ENCODE measurements at places on chromosomes 3 and 15.

- DNase-seq, result no peak
These were observed 137.9 kb upstream of the PRR20G start for GRCh38 chr3:127425505-127426443.

- DNase-seq, result peak; percentile 76
These were observed 161.1 kb downstream of the TP63 start for GRCh38 chr3:189792046-189792929.

- DNase-seq, result peak; percentile 98
These were observed at the start of gene MAP3K13 for GRCh38 chr3:185362850-185363661. Gene MAP3K13, plus strand, starts transcription at chr3:185363136. Its CDS starts 65,446 bp downstream, at chr3:185428582.

DNA sequence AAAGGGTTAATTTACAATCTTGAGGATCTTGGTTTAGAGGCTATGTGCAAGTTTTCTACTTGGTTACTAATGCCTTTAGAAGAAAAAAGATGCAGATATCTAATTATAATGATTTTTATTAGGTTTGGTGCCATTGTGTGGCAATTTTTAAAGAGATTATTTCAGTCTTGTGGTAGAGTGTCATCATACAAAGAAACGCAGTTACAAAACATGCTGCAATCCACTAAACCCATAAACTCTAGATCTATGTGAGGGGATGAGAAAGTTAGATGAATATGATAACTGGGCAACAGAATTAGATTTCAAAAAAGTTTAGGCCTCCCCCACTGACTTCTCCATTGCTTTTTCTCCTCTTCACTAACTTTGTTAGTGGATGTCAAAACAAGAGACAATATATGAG lies 106.0 kb downstream of the ARPP21 start:
- no peak for DNase-seq

DNA sequence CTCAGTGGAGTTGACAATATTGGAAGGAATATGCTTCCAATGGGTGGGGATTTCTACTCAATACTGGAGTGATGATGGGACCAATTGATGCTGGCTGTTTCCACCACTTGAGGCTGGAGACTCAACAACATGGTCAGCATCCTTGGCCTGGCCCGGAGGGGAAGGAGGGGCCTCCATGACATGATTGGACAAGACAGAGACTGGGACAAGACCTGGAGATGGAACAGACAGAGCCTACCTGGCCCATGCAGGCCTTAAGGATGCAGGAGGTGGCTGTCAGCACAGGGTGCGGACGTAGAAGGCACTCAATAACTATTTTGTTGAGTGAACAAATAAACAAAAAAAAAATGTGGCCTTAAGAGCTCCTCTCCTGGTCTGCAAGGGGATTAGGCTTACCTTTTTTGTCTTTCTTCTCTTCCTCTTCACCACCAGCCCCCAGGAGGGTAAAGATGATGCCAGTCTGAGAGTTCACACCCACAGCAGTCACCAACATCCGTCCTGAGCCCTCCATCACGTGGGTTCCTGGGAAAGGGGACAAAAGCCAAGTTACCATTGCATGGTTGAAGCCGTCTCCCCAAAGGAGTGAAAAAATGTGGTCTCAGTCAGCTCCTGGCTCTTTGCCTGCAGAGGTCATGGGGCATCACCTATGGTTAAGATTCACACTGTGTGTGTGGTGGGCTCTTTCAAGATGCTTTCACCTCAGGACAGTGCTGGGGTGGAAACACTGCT lies 67.1 kb upstream of the SEC13 start:
- no peak for DNase-seq

GRCh38 chr3:66348704-66349103 lies 127.9 kb downstream of the SLC25A26 start:
- no peak for DNase-seq

GRCh38 chr3:5020242-5020722 lies 41.0 kb downstream of the BHLHE40 start:
- no peak for DNase-seq

GRCh38 chr15:98842973-98843285 lies 164.7 kb downstream of the PGPEP1L start:
- DNase-seq, result no peak

DNA sequence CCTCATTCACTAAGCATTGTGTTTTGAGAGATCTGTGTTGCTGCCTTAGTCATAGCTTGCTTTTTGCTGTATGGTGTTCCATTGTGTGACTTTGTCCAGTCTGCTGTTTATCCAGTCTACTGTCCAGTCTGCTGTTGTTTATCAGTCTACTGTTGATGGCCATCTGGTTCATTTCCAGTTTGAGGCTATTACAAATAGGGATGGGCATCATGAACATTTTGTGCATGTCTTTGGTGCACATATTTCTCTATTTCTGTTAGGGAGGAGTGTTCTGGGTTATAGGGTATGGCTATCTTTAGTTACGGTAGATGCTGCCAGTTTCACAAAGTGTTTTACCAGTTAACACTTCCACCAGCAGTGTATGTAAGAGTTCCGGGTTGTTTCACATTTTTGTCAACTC lies 22.2 kb upstream of the CLEC3B start:
- no peak for DNase-seq

GRCh38 chr3:148020861-148021260 lies 611.7 kb downstream of the ZIC1 start:
- DNase-seq, result no peak

DNA sequence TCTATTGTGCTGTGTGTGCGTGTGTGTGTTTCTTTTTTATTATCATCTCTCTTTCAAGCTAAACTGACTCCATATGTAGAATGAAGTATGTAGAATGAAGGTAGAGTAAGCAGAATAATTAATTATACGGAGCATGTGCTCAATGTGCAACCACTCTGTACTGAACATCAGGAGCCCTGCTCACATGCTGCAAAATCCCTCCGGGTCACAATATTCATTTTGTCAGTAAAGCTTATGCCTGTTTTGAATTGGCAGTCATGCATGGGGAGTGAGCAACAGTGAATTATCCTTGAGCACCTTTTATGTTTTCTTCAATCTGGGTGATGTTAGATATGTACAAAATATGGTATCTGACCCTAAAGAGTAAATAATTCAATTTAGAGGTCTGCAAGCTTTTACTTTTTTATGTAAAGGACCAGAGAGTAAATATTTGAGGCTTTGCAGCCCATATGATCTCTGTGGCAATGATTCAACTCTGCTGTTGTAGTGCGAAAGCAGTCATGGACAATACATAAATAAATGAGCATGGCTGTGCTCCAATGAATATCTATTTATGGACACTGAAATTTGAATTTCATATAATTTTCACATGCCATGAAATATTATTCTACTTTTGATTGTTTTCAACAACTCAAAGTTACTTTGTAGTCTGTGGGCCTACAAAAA lies 199.9 kb downstream of the VGLL3 start:
- DNase-seq, result no peak

- peak; percentile 82 for DNase-seq
These were observed 434.5 kb downstream of the MFSD1 start for GRCh38 chr3:159236321-159236720.

GRCh38 chr15:70474471-70475406 lies 288.6 kb downstream of the UACA start:
- peak; percentile 99 for DNase-seq

DNA sequence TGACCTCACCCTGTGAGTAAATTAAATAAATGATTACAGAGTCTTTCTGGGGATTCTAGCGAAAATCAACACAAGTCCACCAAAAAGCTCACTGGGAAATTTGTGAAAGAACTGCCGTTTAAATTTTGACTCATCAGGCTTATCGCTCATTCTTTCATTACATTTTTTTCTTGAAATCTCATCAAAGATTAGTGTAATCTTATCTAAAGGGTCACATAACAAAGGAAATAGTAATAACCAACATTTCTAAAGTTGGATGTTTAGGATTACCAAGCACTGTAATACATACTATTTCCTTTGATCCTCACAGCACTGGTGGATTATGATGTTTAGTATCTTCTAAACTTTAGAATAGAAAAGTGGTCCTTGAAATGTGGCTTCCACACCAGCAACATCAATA lies 111.1 kb upstream of the CBLB start:
- DNase-seq, result no peak

DNA sequence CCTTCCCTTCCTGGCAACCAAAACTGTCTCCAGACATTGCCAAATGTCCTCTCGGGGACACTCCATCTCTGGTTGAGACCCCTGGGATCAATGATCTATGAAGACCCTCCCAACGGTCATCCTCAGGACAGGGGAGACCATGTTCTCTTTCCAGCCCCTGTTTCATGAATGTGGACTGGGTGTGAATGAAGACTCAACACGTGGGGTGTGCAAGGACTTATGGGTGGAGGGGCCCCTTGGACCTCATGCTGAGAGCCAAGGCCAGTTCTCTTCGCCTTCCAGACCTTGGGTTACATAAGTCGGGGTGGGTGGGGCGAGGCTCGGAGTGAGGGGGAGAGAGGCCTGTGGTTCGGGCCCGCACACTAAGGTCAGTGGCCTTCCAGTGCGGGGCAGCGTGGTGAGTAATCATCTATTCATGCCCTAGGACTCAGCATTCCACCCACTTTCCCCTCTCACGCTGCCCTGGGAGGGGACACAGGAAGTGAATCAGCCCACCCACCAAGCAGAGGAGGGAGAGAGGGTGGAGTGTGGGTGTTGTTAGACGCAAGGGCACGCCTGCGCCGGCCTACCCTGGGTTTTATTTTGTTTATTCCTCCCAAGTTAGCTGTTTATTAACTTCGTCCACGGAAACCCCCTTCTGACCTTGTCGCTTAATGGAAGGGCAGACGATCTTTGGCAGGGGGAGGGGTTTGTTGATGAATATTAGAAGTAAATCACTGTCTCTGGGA lies 6.7 kb downstream of the PAQR5 start:
- peak; percentile 97 for DNase-seq

GRCh38 chr3:25547943-25548674 lies 116.6 kb downstream of the TOP2B start:
- peak; percentile 41 for DNase-seq

DNA sequence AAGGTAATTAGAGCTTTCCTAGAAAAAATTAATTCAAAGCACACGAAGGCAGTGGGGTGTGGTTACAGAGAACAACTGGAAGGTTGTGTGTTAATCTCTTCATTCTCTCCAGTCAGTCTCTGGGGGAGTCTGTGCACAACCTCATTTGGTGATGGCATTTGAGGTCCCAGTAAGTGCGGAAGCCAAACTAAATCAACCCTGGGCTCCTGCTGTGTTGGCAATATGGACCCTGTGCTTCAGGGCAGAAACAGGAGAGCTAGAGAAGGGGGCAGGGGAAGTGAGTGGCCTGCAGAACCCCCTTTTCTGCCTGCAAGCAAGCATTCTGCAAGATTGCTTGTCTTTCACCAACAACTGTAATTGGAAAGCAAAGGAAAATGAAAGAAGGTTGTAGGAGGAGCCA lies 195.9 kb upstream of the ST8SIA2 start:
- peak; percentile 24 for DNase-seq

DNA sequence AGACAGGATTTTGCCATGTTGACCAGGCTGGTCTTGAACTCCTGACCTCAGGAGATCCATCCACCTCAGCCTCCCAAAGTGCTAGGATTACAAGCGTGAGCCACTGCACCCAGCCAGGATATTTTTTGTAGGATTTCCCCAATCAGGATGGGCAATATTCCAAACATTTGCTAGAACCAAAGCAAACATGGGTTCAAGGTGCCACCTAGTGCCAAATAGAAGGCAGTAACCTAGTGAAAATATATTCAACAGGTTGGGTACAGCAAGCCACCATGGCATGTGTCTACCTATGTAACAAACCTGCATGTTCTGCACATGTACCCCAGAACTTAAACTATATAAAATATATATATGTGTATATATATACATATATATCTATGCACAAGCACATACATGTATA lies 185.9 kb upstream of the CADM2 start:
- no peak for DNase-seq

DNA sequence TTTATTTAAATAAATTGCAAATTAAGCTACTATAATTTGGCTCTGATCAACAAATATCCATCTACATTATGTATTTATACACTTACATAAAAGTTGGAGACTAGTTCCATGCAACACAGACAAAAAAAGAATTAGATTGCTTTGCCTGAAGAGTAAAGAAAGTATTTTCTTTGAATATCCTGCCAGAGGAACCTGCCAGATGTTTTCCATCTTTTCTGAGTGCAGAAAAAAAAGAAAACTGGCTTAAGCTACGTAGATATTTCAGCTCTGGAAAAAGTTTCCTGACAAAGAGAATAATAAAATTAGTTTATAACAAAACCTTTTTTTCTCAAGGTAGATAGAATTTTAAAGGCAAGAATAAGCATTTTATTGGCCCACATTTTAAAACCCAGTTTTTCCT lies 607.5 kb upstream of the NAALADL2 start:
- DNase-seq, result no peak

GRCh38 chr3:195717416-195717815 lies 3.4 kb upstream of the MUC20 start:
- no peak for DNase-seq

DNA sequence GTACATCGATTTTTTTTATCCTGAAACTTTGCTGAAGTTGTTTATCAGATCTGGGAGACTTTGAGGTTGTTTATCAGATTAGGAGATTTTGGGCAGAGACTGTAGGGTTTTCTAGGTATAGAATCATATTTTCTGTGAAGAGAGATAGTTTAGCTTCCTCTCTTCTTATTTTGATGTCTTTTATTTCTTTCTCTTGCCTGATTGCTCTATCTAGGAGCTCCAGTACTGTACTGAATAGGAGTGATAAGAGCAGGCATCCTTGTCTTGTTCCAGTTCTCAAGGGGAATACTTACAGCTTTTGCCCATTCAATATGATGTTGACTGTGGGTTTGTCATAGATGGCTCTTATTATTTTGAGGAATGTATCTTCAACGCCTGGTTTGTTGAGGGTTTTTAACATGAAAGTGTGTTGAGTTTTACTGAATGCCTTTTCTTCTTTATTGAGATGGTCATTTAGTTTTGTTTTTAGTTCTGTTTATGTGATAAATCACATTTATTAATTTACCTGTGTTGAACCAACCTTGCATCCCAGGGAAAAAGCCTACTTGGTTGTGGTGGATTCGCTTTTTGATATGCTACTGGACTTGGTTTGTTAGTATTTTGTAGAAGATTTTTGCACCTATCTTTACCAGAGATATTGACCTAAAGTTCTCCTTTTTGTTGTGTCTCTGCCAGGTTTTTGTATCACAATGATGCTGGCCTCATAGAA lies 14.9 kb upstream of the DNAAF4 start:
- no peak for DNase-seq

DNA sequence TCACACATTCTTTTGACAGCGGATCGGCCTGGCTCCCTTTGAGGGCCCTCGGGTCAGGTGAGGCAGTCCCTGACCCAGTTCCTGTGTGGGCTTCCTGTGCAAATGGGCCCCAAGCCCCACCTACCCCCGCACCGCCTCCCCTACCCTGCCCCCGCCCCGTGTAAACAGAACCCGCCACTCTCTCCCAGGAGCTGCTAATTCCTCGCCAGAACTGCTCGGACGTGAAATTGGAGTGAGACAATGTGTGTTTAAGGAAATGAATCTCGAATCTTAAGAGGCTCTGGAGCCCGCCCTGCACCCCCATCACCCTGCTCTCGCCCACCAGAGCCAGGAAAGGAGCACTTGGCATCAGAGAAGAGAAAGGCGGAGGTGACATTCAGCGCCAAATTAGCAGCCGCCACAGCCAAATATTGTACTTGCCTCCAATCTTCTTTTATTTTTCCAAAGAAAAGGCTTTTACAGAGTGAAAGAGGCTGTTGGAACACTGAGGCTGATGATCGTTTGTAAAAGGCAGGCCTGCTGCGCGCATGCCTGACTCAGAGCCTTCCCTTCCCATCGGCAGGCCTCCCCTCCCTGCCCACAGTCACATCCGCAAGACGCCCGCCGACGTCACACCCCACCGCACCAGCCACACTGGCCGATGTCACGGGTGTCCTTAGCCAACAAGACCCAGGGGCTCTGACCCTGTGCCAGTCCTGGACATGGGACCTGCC lies 53.1 kb downstream of the CACNA2D2 start:
- peak; percentile 4 for DNase-seq

GRCh38 chr3:130900959-130901358 lies 7.1 kb downstream of the ATP2C1 start:
- no peak for DNase-seq

GRCh38 chr3:171228240-171228639 lies 201.7 kb upstream of the SLC2A2 start:
- DNase-seq, result no peak

Measured in RPMI7951 (cell line).